ENCODE measurements at places on chromosomes 3 and 15. TPM values are rescaled to one million over a fixed set of nuclear protein-coding genes. Genes with fewer than 3 reads are reported as not detected.

The GRIP2 gene
- not detected for total RNA-seq

The RTP1 gene
- not detected for total RNA-seq

The ZPLD1 gene
- total RNA-seq = not detected

The KNG1 gene
- not detected for total RNA-seq

The COLQ gene
- total RNA-seq = 1.7 TPM

The GNAT1 gene
- total RNA-seq = not detected

The ANKUB1 gene
- not detected for total RNA-seq

The NAALADL2 gene
- 0.65 TPM for total RNA-seq

The GALK2 gene
- total RNA-seq = 46.8 TPM

The C2CD4A gene
- 1.3 TPM for total RNA-seq

The KLHL6 gene
- total RNA-seq = 6.9 TPM

The IL17RE gene
- 0.19 TPM for total RNA-seq

The FETUB gene
- total RNA-seq = not detected

The LRRIQ4 gene
- total RNA-seq = not detected

The ASB14 gene
- not detected for total RNA-seq

The NTRK3 gene
- not detected for total RNA-seq

The HES1 gene
- 27.6 TPM for total RNA-seq

The IGSF11 gene
- not detected for total RNA-seq

The LSAMP gene
- not detected for total RNA-seq

The PRRT3 gene
- 0.49 TPM for total RNA-seq

The PTH1R gene
- 0.06 TPM for total RNA-seq

The FURIN gene
- total RNA-seq = 41.4 TPM
